NCI-H2107 (cell line): ENCODE measurements at places on chromosomes 3 and 15.

DNA sequence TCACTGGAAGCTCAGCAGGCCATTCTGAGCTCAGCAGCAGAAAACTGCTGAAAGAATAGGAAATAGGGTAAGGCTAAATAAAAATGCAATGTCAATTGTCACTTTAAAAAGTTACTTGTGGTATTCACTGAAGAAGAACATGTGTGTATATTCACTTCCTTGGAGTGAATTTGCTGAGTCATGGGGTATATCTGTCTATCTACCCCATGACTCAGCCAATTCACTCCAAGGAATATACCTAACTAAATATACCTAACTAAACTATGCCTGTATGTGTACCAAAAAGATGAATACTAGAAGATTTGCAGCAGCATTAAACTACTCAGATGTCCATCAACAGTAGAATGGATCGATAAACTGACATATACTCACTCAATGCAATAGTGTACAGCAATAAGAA lies 69.5 kb upstream of the KCNAB1 start:
- DNase-seq: no peak

DNA sequence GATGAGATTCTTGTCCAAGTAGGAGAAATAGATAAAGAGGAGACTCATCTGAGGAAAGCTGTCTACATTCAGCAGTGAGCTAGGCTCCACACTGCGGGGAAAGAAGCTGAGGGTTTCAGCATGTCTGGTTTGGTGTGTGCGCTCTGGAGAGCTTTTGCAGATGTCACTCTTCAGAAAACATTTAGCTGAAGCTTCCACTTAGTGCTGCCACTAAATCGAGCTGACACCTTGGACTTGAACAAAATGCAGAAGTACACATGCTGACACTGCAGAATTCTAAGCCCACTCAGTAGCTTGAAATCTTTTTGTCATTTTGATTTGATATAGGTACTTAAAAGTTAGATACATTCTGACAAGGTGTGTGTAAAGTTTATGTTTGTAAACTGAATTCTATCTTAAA lies 32.3 kb upstream of the CRTC3 start:
- no peak for DNase-seq

GRCh38 chr3:62975566-62975965 lies 100.3 kb upstream of the CADPS start:
- DNase-seq: no peak

- peak; percentile 54 for DNase-seq
These were observed 34.5 kb downstream of the KLF13 start for GRCh38 chr15:31360843-31361763.

- DNase-seq: no peak
These were observed 122.1 kb upstream of the PLAAT1 start for GRCh38 chr3:193118907-193119306.

- no peak for DNase-seq
These were observed 32.8 kb downstream of the TLNRD1 start for GRCh38 chr15:81033508-81033907.

DNA sequence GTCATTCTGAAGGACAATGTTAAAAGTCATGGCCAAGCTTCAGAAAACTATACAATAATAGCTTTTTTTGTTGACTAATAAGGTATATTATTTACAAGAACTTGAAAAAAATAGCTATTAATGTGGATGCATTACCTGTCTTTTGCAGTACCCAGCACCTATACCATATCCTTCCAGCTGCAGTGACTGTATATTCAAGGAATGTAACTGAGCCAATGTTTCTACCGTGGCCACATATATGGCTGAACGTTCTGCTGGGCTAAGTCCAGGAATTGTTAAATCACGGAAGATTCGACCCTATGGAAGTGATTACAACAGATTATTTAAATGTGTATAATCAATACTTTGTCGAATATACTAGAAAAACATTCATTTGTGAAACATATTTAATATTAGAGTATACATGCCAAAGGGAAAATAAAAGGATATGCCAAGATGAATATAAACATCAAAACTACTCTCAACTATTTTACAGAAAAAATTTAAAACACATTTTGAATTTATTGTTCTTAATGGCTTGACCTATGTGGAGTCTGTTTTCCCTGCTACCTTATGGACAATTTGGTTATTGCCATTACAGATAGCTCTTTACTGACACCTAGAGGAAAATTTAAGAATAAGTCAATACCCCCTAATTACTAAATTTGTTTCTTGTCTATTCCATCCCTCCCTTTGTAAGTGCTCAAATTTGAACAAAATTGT lies 17.6 kb downstream of the ACAD11 start:
- DNase-seq: no peak

DNA sequence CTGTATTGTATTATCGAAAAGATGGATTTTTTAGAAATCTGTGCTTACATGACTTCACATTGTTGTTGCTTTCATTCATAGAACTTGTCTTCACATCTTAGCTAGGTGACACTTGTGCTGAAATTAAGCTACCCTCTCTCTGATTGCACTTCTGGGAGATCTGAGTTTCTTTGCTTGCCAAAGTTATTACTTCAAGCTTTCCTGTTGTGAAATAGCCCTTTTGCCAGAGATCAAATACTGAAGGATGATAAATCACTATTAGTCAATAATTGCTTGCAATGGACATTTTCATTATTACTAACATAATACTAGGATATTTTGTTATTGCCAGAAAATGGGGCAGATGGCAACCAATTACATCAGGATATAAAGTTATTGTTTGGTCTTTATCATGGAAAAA lies 34.7 kb downstream of the PIK3CA start:
- no peak for DNase-seq
